Heart right ventricle (tissue), 16 donors: ENCODE measurements at places on chromosomes 5 and 9.
A peak's percentile ranks its signal among the peaks of the same experiment; 100 is the strongest.

DNA sequence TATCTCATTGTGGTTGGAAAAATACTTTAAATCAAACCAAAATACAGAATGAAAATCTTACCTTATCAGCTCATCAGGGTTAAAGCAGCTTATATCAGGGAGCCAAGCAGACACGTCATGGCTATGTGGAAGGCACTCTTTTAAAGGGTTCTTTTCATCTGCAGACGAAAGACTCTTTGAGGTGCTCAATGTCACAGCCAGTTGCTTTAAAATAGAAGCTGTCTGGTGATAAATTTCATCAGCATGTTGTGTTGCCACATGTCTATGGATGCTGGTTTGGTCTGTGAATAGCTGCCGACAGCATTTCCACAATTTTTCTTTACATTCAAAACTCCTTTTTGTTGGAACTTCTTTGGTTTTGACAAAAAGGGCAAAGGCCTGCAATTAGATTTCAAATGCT is 7.5 kb downstream of the TSTD2 start:
- DNase-seq = no peak

DNA sequence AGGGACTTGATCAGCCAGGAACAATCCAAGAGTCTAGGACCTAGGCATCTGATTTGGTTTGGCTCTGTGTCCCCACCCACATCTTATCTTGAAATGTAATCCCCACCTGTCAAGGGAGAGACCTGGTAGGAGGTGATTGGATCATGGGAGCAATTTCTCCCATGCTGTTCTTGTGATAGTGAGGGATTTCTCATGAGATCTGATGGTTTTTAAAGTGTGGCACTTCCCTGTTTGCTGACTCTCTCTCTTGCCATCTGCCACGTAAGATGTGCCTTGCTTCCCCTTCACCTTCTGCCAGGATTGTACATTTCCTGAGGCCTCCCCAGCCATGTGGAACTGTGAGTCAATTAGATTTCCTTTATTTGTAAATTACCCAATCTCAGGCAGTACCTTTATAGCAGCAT is 201.7 kb upstream of the ACTBL2 start:
- no peak for DNase-seq

DNA sequence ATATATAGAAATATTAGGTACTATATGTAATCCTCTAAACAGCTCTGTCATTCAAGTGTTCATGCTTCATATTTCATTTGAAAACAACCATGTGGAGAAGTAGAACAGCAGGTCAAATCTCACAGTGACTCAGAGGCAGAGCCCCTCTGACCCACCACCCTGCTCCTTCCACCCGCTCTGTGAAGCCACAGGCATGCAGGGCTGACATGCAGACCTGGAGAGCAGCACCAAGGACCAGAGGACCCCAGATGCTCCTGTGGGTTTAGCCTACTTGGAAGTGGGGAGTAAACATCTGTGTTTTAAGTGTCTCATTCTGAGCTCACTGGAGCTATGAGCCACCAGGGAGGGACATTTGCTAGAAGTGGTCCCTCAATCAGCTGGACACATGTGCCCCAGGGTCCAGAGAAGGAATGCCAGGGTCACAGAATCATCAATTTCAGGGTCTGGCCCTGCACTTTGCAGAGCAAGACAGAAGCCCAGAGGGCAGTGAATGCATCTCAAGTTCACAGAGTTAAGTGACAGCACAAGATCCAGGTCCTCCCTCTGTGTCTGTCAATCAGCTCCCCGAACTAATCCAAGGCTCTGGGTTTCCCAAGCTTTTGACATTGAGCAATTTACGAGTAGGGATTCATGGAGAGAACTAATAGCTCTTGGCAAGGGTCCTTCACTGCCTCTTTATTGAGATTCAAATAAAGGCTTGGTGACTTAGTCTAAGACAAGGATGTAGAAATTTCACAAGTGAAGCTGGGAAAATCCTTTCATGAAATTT is 441.1 kb downstream of the SEMA5A start:
- no peak for DNase-seq

DNA sequence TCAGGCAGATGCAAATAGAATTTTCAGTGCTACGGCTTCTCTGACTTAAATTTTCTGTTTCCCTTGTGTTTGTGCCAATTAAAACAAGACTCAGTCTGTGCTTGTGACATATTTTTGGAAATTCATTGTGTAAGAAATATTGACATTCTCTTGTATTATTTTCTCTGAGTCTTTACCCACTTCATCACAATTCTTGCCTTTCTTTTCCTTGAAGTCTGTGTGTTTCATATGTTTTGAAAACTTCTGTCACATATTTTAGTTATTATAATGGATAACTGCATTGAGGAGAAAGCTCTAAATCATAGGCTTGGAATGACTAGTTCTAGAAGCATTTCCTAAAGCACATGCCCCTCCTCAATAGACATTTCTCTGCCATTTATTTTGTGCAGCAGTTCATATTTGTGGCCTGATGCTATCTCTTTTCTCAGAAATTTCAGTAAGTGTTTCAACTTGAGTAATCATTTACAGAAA is 206.6 kb downstream of the PALM2AKAP2 start:
- no peak for DNase-seq

- no peak for DNase-seq
These were observed 524 bp downstream of the CCNB1 start for GRCh38 chr5:69167493-69167855.

DNA sequence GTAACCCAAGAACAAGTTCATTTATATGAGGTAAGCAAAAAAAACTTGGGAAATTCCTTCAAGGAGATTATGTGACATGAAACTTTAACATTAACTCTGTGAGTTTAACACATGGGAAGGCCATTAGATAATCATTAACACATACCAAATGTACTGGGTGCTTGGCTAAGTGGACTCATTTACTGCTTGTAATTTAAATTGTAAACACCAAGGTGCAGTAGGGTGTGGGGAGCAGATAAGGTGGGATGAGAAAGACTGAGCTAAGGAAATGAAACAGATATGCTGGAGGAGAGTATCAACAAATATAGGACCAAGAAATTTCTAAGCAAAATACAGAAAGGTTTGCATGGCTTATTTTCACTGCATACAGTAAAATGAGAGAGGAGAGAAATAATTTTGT is 2384.8 kb upstream of the ACO1 start:
- no peak for DNase-seq

GRCh38 chr9:115192835-115193525 is 75.0 kb upstream of the TNC start:
- no peak for DNase-seq

- peak; percentile 74 for DNase-seq
These were observed 6.8 kb downstream of the RALGDS start for GRCh38 chr9:133113949-133114885.

DNA sequence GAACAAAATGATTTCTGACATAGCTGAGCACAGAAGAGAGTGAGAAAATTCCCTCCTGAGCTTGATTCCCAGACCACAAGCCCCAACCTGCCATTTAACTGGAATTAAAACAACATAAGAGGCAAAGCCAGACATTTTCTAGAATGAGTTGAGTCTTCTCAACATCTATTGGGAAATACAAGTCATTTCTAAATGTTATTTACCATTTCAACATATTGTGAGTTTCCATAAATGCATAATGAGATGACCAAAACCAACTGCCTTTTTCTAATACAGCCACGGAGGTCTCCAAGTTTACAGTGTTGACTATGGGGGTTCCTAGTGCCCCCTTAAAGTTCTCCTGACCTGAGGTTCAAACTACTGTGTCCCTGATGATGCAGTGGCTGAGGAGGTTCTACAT is 20.0 kb downstream of the SH3TC2 start:
- DNase-seq = no peak

- no peak for DNase-seq
These were observed 90.3 kb upstream of the ZNF462 start for GRCh38 chr9:106772523-106773290.

DNA sequence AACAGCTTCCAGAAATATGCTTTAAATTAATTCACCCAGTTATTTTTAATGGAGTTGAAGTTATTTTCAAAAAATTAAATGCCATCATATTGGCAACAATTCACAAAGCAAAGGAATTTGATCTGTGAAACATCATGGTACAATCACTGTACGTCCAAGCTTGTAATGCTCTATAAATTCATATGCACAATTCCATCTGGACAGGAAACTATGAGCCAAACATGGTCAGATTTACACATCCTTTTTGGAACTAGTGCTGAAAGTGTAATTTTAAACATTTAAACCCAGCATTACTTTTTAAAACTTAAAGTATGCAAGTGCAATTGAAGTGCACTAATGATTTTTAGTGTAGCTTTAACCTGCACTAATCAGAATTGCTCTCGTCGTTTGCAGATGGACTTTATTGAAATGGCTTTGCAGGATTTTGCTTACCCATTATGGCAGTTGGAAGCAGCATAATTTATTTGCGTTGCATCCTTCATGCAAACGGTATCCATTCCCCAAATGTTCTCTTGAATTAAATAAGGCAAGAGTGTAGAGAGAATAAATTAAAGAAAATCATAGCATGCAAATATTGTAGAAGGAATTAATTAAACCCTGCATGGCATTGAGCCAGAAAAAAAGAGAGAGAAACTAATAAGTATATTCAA is 21.0 kb upstream of the OR13F1 start:
- DNase-seq = no peak

GRCh38 chr9:20650750-20651299 is 28.5 kb upstream of the MLLT3 start:
- no peak for DNase-seq

GRCh38 chr5:90131383-90132133 is 278.0 kb downstream of the CETN3 start:
- no peak for DNase-seq

DNA sequence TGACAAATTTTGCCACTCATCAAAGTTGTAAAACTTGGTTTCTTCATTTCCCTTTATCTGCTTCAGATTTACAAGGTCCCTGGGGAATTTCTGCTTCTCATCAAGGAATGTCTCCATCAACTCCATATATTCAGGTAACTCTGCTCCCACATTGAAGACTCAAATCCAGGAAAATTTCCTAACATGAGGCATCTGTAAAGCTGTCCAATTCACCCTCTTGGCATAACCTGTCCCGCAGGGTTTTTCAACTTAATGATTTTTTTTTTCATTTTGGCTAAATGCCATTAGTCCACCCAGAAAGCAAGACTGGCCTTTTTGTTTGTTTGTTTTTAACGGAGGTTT is 50.2 kb upstream of the SLC30A5 start:
- no peak for DNase-seq

DNA sequence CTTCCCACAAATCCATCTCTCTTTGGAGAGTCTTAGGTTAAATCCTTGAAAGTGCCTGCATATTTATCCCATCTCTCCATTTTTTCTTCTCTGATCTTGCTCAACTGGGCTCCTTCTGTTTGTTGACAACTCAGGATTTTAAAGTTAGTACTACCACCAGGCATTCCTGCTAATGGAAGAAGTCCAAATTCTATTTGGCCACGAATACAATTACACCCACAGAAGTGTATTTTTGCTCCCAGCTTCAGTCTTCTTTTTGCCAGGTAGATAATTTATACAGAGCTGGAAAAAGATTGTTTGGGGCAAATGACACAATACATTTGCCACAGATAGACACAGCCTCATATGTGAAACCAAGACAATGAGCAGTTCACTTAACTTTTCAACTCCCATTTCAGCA is 74.8 kb downstream of the CETN3 start:
- DNase-seq = no peak

GRCh38 chr5:119117237-119117636 is 46.4 kb downstream of the DMXL1 start:
- DNase-seq = no peak

DNA sequence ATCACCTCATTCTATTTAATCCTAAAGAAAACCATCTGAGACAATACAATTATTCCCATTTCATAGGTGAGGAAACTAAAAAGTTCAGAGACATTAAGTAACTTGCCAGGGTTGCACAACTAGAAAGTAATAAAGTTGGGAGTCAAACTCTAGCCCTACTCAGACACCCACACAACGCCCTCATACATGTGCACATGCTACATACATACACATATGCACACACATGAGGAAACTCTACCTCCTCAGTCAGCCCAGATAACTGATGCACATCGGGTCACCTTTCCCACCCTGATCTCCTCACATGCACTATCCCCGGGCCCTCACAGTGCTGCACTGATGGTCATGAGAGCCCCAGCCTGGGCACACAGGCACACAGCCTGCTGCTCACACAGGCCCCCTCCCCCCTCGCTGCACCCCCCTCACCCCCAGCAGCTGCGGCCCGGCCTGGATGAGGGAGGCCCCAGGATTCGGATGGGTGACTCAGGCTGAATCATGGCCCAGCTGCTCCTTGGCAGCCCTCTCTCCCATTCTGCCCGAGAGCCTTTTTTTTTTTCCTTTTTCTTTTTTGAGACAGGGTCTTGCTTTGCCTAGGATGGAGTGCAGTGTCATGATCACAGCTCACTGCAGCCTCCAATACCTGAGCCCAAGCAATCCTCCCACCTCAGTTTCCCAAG is 5.0 kb upstream of the GPRIN1 start:
- DNase-seq = no peak

- DNase-seq = no peak
These were observed 524.2 kb downstream of the ACTL7B start for GRCh38 chr9:108331596-108331995.

- DNase-seq = no peak
These were observed 35.9 kb upstream of the GRPEL2 start for GRCh38 chr5:149309354-149309753.

DNA sequence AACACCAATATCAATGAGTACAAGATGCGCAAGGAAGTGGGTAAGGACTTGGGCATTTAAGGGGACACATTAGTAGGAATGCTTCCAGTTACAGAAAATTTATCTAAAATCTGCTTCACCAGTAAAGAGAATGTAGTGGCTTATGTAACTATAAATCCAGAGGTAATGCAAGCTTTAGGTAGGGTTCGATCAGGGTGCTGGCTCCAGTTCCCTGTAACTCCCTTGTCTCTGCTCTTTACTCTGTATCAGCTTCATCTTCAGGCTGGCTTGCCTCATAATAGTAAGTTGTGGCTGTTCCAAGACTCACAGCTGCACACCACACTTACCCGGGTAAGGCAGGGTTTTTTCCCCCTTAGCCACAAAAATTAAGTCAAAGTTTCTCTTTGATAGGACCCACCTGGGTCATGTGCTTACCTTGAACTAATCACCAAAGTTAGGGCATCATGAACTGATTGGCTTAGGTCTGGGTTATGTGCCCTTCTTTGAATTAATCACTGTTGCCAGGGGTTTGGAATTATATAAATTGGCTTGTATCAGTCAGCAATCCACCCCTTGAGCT is 35.5 kb downstream of the ARHGEF37 start:
- DNase-seq = no peak

GRCh38 chr5:178237431-178238312 is 5.1 kb upstream of the PHYKPL start:
- no peak for DNase-seq
